HCT116 (cell line): ENCODE measurements at places on chromosomes 5 and 9.
A peak's percentile ranks its signal among the peaks of the same experiment; 100 is the strongest.

GRCh38 chr5:34507933-34508332 is 148.2 kb upstream of the RAI14 start:
- DNase-seq: no peak

DNA sequence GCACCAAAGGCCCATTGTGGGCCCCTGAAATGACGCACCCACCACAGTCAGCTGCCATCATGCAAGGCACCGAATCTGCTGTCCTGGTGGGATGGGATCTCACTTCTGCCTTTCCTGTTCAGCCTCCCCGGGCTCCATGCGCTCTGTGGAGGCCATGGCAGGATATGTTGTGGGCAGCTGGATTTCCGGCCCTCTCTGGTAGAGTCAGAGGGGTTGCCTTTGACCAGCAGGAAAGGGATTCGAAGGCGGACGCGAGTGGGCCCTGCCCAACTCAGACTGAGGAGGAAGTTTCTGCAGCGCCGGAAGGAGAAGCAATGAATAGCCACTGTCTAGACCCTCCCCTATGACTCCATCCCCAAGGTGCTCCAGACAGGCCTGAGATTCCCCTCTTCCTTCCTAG is 35.5 kb downstream of the GADD45G start:
- no peak for DNase-seq

DNA sequence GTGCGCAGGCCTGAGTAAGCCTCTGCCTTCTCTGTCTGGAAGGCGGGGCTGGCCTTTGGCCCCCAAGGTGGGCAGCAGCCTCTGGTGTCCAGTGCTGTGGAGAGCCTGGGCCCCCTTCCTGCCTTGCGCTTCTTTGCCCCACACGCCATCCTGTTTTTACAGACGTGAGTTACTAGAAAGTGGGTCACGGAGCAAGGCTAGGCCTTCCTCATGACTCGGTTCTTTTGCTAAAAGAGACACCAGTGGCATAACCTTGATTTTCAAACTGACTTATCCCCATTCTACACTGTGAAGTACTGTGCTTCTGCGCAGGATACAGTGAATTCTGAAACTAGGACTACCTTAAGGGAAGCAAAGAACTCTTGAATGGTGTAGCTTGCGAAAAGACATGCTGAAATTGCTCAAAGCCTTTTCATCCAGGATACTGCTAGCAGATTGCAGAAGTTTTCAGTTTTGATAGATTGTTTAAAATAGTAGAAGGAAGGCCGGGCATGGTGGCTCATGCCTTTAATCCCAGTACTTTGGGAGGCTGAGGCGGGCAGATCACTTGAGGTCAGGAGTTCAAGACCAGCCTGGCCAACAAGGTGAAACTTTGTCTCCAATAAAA is 7.2 kb downstream of the ROPN1L start:
- DNase-seq: no peak

GRCh38 chr9:132457504-132458236 is 47.7 kb downstream of the CFAP77 start:
- no peak for DNase-seq

DNA sequence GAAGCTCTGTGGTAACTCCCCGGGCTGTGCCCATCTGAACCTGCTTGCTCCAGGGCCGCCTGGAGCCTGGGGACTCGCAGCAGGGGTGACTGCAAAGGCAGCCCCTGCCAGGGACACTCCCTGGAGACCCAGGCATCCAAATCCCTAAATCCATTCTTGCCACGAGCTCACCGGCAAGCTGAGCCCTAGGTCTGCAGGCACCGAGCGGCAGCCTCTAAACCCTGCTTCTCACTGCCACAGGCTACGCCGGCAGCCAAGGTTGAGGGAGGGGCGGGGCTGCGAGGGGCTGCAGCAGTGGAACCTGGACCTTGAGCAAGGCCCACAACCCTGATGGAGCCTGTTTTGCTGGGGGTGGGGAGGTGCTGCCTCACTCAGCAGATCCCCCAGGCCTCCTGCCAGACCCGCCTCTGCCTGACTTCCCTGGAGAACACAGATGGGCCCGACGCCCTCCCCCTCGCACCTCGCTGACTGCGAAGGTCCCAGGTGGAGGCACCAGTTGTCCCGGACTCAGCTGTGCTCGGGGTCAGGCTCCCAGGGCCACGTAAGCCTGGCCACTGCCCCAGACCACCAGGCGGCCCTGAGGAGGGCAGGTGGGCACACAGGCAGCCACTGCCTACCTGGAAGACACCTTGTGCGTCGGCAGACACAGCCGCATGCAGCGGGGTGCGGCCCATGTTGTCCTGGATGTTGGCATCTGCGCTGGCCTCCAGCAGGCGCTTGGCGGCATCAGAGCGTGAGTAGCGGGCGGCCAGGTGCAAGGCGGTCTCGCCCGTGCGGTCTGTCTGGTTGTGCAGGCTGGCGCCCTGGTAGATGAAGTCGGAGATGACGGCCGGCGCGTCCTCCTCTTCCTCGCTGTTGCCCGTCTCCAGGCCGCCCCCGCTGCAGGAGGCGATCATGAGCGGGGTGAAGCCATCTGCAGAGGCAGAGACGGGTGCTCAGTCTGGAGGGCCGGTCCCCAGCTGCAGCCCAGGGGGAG is 17.4 kb upstream of the SEC16A start:
- no peak for DNase-seq

DNA sequence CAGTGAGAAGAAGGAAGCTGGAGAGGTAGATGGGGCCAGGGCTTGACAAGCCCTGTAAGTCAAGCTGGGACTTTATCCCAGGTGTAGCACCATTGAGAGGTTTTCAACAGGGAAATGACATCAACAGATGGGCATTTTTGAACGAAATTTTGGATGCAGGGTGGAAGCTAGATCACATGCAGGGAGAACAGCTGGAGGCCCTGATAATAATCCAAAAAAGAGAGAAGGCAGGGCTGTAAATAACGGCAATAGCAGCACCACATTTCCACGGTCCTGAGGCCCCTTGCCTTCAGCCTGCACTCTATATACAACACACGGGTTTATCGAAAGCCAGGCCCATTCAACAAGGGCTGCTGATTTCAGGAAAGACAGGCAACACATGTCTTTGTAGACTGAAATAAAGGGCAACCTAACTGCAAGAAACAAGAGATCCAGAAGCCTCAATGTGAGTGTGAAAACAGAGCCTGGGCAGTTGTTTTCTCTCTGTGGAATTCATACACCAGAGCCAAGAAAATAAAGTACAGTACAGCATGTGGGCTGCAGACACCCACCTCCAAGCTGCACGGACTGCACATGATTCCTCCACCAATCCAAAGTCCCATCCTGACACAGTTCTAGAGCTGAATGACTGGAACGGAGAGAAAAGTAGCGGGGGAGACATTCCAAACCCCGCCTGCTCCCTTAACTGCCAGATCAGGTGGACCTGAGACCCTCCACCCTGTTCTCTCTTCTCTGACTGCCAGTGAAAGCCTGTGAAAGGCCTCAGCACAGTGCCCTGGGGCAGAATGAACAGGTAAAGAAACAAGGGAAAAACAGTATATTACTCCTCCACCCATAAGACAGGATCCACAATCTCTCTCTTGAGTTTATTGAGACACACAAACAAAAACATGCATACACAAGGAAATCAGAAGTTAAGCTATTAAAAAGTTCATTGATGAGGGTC is 36.3 kb downstream of the KLHL3 start:
- DNase-seq: no peak

GRCh38 chr5:181151146-181151545 is 3.8 kb downstream of the OR2V2 start:
- DNase-seq: no peak

GRCh38 chr5:22044229-22044628 is 808.9 kb downstream of the CDH12 start:
- DNase-seq: no peak

GRCh38 chr9:133771486-133772482 is 33.6 kb upstream of the SARDH start:
- no peak for DNase-seq

- DNase-seq: no peak
These were observed 531.6 kb downstream of the PSAT1 start for GRCh38 chr9:78828521-78828920.

- DNase-seq: no peak
These were observed 65.4 kb upstream of the ASTN2 start for GRCh38 chr9:117480253-117480652.

- DNase-seq: peak; percentile 26
These were observed 23.4 kb downstream of the DMRTA1 start for GRCh38 chr9:22469928-22470544.

DNA sequence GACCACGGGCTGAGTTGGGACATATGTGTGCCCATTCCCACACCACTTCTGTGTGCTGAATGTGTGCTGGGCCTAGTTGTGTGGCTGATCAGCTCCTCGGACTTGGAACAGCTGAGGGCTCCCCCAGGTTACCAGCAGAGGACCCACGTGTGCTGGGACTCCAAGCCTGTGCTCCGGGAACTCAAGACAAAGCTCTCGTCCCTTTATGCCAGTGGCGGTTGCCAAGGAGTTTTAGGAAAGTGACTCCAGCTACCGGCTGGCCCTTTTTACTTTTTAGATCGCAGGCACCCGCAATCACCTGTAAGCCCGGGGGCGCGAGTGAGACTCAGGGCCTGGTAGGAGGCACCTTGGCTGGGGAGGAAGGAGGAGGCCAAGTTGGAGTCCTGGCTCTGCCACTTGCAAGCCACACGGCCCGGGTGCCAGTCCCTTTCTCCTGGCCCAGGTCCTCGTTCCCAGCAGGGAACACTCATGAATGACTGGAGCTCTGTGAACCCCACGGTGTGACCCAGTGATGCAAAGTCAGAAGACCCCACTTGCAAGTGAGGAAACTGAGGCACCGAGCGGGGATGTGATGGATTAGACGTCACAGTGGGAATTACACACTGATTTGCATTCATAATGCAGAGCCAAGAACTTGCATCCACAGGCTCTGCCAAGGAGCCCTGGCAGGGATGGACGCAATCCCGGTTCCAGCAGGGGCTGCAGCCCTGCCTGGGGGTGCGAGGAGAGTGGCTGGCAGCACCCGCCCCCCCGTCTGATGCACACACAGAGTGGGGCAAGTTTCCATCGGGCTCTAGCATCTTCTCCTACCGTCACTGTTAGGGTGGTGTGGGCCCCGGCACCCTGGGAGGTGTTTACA is 26.9 kb downstream of the CRB2 start:
- DNase-seq: no peak

- DNase-seq: no peak
These were observed 15.0 kb upstream of the ADRA1B start for GRCh38 chr5:159901308-159901707.

- DNase-seq: no peak
These were observed 41.9 kb downstream of the TMEM252 start for GRCh38 chr9:68498816-68499215.

DNA sequence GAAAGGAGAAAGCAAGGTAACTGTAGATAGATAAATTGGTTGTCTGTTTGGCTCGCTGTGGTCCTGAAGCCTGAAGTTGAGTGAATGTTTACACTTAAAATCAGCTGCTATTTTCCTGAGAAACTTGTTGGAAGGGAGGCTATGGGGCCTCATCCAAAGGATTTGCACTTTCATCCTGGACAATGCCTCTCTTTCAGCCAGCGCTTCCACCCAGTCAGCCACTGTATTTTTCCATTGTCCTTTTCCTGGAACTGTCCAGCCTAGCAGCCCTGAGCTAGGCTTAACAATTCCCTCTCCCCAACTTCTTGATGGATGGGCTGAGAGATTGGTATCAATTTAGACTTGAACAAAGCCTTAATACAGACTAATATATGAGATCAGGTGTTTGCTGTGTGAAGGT is 429.2 kb downstream of the DMAC1 start:
- no peak for DNase-seq

- no peak for DNase-seq
These were observed 18.9 kb downstream of the TCF7 start for GRCh38 chr5:134133188-134133994.

GRCh38 chr9:133981958-133982681 is 10.0 kb downstream of the VAV2 start:
- no peak for DNase-seq

DNA sequence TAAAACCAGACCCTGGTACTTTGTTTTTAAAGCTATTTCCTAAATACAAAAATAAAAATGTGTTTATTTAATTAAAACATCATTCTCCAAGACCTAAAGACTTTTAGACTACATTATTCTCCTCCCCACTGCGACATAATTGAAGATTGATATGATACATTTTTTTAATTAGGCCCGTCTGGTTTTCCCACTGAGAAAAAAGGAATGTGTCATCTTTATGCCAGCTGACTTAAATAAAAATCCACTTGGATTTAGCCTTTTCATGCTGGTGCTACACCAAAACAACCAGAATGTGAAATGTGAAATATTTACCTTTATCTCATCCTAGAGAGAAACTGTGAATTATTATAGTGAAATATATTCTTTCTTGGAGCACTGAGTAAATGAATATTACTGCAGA is 155.5 kb upstream of the PPP1R2B start:
- no peak for DNase-seq
